Calu3 (cell line): ENCODE measurements at places on chromosomes 7 and 10.

DNA sequence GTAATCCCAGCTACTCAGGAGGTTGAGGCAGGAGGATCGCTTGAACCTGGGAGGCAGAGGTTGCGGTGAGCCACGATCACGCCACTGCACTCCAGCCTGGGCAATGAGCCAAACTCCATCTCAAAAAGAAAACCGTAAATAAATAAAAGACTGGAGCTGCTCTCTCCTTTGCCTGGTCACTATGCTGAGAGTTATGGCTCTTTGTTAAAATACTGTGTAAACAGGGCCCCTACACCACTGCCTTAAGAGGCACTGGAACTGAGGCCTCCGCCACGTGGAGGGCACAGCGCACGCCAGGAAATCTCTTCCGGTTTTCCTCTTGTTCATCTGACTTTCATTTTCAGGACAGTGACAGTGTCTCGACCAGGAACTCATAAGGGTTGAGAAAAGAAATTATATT is 123.3 kb downstream of the PAXIP1 start:
- no peak for DNase-seq

- DNase-seq: no peak
Measured at GRCh38 chr7:2785071-2785500, 59.0 kb downstream of the GNA12 start.

- no peak for DNase-seq
Measured at GRCh38 chr10:79327090-79327457, 20.2 kb upstream of the PPIF start.

- no peak for DNase-seq
Measured at GRCh38 chr7:36011588-36011965, 141.5 kb upstream of the EEPD1 start.

DNA sequence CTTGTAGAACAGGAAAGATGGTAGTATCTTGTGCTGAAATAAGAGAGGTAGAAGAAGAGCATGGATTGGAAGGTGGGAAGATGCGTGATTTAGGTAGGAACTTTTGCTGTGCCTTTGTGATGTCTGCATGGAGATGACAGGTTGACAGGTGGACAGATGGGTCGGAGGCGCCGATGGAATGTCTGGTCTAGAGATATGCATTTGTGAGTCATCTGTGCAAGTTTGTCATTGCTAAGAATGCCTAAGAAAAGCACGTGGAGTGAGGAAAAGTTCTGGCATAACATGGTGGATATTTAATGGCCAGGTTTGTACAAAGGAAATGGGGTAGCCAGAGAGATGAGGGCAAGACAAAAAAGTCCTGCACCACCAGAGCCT is 76.0 kb upstream of the ARMC3 start:
- DNase-seq: no peak

DNA sequence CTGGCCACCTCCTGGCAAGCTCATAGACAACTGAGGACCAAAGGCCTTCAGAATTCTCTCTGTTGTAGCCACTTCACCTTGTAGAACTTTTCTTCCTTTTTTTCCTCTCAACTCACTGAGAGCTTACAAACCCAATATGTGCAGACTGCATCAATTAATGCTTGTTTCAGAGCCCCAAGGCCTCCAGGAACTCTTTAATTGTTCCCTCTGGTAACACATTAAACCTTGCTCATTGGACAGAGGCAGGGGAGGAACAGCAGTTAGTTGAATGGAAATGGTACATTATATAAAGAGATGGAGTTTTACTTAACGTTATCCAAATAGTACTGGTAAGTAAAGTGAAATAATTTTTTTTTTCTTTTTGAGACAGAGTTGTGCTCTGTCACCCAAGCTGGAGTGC is 25.2 kb downstream of the STMP1 start:
- DNase-seq: no peak
